GM13977 (cell line): ENCODE measurements at places on chromosomes 7 and 10.

- no peak for DNase-seq
These were observed 39.8 kb downstream of the FOXI2 start for GRCh38 chr10:127776816-127777215.

DNA sequence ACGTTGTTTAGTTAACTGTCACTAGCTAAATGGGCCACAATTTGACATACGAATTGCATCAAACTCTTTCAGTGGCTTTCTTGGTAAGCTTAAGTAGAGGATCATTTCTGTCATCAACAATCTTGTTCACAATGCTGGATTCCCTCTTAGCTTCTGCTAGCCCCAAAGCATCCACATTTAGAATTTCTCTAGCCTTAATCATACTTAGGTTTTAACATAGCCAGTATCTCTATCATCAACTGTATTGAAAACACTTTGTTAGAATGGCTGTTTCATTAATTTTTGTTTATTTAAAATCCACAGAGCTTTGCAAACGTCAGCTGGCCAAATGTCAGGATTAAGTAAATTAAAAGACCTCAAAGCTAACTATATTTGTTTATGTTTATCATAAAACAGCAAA is 41.1 kb downstream of the ABRAXAS2 start:
- DNase-seq = no peak

- peak; percentile 60 for DNase-seq
These were observed 771 bp downstream of the PHYHIPL start for GRCh38 chr10:59177031-59177797.

GRCh38 chr7:35975851-35976454 is 175.1 kb downstream of the SEPTIN7 start:
- DNase-seq = peak; percentile 57

- DNase-seq = peak; percentile 34
These were observed 303.7 kb downstream of the PRPF18 start for GRCh38 chr10:13890233-13891127.

GRCh38 chr10:132478341-132479023 is 59.1 kb upstream of the INPP5A start:
- DNase-seq = no peak

DNA sequence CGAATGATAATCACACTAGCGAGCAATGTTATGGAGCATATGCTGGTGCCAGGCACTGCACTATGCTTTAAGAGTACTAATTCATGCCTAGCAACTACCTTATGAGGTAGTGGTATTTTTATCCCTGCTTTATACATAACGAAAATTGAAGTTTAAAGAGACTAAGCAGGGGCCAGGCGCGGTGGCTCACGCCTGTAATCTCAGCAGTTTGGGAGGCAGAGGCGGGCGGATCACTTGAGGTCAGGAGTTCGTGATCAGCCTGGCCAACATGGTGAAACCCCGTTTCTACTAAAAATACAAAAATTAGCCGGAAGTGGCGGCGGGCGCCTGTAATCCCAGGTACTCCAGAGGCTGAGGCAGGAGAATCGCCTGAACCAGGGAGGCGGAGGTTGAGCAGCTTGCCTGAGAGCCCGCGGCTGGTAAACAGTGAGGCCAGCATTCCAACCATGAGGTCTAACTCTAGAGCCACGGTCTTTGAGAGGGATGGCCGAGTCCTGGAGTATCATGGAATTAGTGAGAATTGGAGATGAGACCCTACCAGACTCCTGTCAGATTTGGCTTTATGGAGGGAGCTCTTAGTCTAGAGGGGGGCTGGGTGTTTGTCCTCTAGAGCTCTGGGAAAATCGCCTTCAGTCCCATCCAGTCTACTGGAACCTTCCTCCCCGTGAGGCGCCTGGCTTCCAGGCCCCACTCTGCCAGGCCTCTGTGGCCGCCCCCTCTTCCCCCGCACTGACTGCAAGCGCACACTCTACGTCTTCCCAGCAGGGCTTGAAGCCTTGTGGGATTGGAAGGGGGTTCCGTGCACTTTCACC is 11.6 kb downstream of the TLX1 start:
- DNase-seq = no peak

DNA sequence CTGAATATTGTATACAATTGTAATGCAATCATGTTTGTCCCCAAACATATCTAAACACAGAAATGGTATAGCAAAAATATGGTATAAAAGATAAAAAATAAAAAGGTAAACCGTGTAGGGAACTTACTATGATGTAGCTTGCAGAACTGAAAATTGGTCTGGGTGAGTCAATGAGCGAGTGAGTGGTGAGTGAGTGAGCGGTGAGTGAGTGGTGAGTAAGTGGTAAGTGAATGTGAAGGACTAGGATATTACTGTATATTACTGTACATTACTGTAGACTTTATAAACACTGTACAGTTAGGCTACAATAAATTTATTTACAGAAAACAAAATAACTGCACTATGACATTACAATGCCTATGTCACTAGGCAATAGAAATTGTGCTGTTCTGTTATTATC is 1163.2 kb upstream of the SORCS1 start:
- no peak for DNase-seq

DNA sequence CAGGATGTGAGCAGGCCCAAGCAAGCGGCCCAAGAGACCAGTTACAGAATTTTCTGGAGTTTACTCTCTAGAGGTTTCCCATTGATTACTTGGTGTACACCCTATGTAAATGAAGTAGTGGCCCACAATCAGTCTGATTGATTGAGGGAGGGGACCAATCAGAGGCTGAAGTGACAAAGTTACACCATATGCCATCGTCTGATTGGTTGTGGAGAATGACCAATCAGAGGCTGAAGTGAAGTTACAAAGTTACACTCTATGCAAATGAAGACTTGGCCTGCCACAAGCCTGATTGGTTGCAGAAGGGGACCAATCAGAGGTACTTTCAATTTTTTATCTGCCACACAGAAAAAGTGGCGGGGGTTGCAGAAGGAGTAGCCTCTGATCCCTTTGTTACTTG is 83.7 kb downstream of the KIF20B start:
- no peak for DNase-seq

- DNase-seq = no peak
These were observed 604.8 kb upstream of the IGFBP3 start for GRCh38 chr7:46525876-46526275.

GRCh38 chr7:90629297-90629918 is 33.3 kb downstream of the CDK14 start:
- peak; percentile 44 for DNase-seq

- peak; percentile 18 for DNase-seq
These were observed 29.2 kb downstream of the SORBS1 start for GRCh38 chr10:95531994-95532399.

- DNase-seq = no peak
These were observed 32.3 kb downstream of the CDK1 start for GRCh38 chr10:60810437-60811182.

GRCh38 chr10:53071505-53072125 is 299.0 kb upstream of the MBL2 start:
- DNase-seq = no peak

DNA sequence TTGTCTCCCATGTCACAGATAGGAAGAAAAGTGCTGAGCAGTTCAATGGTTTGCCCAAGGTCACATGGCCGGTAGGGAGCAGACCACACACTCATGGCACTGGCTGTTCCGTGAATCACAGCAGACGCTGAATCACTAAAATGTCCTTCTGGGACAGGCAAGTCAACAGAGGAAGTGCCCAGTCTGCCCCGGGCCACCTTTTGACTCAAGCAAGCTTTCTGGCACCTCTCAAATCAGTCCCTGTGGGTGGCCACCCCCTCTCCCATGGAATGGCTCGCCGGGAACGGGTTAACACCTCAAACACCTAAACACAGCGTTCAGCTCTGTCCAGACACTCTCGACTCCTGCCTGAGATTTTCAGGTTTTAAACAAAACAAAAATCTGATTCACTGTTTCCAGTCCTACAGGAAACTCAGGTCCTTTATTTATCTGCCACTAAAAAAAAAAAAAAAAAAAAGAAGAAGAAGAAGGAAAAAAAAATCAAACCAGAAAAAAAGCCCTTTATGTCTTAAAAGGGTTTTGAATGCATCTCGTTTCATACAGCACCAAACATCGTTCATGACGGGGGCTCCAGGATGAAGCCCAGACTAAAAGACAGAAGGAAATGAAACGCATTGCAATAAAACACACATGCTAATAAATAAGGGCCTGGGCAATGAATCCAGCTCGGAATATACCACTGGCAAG is 15.5 kb downstream of the CARD11 start:
- no peak for DNase-seq

DNA sequence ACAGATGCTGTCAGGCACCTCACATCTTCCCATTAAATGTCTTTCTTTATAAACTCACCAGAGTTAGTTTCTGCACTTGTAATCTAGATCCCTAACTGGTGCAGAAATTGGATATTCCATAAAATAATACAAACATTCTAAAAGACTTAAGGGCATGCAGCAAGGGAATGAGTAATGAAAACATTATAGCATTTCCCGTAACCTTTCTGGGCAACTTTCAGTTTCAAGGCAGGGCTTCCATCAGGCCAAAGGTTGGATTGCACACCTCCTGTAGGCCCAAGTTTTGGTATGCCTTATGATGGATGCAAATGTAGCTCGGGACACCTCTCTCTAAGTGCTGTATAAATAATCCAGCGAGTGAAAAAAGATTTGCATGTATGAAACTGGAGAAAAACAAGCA is 129.9 kb upstream of the LYZL2 start:
- no peak for DNase-seq

DNA sequence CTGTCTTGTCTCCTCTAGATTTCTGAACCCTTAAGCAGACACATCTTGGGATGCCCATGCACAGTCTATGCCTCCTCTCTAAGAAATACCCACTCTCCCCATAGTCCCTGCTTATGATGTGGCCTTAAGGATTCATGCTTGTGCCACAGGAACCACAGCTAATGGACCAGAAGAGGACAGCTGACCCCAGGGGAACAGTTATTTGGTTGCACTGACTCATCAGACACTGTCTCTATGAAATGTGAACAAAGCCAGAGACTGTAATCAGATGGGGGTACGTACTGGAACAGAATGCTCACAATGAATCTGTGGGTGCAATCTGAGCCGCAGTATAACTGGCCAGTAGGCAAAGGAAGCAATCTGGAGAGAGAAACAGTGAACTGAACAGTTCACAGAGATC is 121.9 kb downstream of the USP6NL start:
- no peak for DNase-seq

DNA sequence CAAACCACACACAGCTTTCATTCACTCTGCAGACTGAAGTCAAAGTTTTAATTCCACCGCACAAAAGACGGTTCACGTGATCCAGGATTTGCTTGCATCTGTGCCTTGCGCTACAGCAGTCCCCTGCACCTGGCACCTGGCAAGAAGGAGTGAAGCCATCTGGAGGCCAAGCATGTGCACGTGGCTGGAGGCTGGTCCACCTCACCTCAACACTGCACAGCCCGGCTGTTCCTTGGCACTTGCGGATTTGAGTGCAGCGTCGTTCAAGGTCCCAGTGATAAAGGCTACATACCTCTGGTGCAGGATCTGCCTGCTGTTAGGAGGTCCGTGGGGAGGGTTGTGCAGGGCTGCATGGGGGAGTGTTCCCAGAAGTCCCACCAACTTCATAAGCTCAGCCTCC is 248.5 kb upstream of the GRB10 start:
- no peak for DNase-seq

DNA sequence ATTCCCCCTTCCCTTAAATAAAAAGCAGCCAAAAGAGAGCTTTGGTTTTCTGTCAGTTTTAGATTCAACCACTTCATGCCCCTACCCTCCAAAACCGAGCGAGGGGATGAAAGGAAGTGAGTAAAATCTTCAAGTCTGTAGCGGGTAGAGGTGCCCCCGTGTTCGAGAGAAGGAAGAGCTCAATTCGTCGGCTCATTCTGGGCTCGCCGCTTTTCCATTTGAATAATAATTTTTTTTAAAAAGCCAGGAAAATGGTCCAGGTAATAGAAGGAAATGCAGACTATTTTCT is 436.2 kb upstream of the GALNT17 start:
- peak; percentile 58 for DNase-seq

DNA sequence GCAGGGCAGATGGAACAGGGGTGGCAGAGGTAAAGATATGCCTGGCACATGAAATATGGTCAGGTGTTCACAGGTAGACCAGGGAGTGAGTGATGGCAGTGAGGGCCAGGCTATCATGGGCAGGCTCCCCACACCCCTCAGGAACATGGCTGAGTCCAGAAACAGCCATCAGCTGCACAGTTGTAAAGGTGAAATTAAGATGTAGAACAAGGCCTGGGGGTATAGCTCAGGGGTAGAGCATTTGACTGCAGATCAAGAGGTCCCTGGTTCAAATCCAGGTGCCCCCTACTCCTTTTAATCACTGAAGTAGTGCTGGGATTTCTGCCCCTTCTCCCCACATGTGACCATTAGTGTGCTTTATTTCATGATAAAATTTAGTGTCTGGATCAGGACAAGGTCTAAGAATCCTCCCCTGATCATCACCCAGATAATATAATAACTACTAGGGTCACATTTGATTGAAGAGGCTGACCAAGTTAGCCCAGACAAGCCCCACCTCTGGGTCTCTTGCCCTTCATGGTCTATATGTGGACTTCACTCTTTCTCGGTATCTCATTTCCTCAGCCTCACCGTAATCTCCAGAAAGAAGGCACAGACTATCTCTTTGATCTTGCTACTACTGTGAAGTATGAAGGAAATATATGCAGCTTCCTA is 69.0 kb downstream of the ZNF783 start:
- no peak for DNase-seq

DNA sequence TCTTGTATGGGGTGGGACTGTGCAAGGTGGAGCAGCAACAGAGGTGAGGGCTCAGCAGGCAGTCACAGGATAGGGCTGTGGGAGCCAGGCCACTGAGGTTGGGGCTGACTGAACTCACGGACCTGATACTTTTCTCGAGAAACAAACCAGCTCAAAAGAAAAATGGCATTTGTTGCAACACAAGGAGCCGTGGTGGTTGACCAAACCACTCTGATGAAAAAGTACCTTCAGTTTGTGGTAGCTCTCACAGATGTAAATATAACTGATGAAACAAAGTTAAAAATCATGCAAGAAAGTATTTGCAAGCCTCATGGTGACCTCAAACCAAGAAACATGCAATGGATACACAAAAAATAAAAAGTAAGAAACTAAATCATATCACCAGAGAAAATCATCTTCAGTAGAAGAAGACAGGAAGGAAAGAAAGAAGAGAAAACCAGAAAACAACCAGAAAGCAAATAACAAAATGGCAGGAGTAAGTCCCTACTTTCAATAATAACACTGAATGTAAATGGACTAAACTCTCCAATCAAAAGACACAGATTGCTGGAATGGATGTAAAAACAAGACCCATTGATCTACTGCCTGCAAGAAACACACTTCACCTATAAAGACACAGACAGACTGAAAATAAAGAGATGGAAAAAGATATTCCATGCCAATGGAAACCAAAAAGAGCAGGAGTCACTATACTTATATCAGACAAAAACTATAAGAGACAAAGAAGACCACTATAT is 48.9 kb upstream of the DUSP5 start:
- no peak for DNase-seq

DNA sequence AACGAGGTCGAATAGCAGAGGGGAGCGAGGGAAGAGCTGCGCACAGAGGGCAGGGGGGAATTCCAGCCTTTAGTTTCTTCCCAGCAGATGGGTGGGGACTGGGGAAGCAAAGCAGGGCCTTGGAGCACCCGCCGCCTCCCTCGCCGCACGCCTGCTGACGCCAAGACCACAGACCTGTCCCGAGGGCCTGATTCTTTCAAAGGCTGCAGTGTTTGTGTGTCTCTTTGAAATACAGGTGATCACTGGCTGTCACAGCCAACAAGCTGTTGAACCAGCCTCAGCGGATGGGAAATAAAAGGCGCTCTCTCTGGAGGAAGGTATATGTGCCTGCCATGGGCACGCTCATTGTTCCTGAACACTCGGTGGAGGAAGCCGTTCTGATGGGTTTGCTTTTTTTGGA is 119.3 kb downstream of the FAM53B start:
- no peak for DNase-seq
